ENCODE measurements at places on chromosomes 16 and 17. TPM values are rescaled to one million over a fixed set of nuclear protein-coding genes. Genes with fewer than 3 reads are reported as not detected.

ITGA3 gene
- 22.8 TPM for total RNA-seq

DOC2B gene
- total RNA-seq: 0.93 TPM

DNA sequence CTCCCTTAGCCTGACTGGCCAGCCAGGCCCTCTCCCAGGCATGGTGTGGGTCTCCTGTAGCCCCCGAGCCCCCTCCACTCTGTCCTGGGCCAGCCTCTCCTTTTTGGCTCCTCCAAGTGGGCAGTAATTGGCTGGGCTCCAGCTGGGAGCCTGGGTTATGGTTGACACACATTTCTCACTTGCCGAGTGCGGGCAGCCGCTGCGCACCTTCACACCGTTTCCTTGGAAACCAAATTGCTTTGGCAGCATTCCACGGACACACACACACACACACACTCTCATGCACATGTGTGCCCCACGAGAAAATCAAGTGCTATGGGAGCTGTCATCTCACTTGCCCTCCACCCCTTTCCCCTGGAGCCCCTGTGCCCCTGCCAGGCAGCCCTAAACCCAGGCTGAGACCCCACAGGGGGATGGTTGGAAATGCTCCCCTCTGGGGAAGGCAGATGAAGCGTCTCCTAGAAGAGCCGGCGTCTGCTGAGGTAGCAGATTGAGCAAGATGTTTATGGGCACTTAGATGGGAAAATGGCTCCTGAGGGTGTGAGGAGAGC, 402.7 kb upstream of the TNRC6C start:
- DNase-seq: no peak

DNA sequence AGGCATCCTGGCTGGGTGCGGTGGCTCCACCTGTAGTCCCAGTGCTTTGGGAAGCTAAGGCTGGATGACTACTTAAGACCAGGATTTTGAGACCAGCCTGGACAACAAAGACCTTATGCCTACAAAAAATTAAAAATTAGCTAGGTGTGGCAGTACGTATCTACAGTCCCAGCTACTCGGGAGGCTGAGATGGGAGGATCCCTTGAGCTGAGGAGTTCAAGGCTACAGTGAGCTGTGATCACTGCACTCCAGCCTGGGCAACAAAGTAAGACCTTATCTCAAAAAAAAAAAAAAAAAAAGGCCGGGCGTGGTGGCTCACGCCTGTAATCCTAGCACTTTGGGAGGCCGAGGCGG, 6.1 kb downstream of the MVP start:
- DNase-seq: no peak

DNA sequence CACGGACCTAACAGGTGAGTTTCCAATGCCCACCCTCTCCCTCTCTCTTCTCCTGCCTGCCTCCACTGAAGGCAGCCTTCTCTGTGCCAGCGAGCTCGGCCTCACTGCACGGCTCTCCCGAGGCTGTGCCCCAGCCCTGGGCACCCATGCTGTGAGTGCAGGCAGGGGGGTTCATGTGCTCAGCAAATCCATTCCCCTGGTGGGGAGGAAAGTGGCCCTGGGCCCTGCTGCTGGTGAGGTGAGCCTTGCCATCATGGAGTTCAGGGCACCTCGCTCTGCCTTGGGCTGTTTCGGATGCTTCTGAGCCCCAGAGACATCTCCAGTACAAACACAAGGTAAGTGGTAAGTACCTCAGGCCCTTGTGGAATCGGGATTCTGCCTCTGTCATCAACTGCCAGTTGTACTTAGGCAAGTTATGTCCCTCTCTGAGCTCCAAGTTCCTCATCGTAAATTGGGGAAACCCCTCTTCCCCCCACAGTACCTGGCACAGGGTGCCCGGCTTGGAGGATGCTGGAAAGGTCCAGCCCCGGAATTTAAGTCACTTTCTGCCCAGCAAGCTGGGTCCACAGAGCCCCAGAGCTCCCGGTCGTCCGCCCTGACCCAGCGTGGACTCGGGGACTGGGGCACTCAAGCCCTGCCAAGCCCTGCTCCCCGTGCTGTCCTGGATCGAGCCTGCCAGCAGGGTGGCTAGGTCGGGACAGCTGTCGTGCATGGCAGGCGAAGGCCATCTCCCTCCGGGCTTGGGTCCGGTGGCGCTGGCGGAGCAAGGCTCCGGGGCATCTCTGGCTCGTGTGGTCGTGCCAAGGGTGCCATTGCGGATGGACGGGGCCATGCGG, 684 bp upstream of the NUDT16L1 start:
- peak; percentile 52 for DNase-seq

DNA sequence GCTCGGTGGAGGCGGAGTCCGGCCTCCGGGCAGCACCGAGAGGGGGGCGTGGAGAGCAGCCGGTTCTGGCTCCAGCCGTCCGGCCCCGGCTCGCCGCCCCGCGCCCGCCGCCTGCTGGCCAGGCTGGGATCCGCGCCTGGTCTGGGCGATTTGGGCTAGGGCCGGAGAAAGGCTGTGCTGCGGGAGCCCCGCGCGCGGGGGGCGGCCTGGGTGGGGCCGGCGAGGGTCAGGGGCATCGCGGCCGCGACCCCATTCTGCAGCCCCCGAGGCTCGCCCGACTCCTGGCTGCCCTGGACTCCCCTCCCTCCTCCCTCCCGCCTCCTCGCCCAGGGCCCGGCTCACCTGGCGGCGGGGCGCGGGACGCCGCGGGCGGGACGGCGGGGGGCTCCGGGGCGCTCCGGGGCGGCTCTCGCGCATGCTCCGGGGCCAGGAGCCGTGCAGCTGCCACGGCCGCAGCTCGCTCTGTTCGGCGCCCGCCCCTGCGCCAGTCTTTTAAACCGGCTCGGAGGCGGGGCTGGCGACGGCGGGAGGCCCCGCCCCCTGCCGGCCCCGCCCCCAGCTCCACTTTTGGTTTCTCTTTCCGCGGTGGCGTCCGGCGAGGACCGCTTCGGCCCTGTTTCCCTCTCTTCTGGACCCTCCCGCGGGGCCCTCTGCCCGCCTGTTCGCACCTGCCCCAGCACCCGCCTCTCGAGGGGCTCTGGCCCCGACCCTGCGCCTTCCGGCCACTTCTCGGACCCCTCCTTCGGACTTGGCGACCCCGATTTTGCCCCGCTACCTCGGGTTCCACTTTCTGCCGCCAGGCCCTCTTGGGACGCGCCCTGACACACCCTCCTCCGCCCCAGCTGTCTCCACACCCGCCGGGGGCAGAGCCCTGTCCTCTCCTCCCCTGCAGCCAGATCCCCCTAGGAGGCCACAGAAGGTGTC, at the start of gene SOCS1:
TSS of gene SOCS1 (minus strand) at position 468 of the 924 bp plus-strand sequence. CDS start 726 bp downstream, outside the sequence.
- DNase-seq: peak; percentile 96

- no peak for DNase-seq
Observed at GRCh38 chr17:42313773-42314566, 25.7 kb downstream of the STAT5A start.

Data from endodermal cell (in vitro differentiated cells).